ENCODE measurements at places on chromosomes 12 and 14. TPM values are rescaled to one million over a fixed set of nuclear protein-coding genes. Genes with fewer than 3 reads are reported as not detected.

DNA sequence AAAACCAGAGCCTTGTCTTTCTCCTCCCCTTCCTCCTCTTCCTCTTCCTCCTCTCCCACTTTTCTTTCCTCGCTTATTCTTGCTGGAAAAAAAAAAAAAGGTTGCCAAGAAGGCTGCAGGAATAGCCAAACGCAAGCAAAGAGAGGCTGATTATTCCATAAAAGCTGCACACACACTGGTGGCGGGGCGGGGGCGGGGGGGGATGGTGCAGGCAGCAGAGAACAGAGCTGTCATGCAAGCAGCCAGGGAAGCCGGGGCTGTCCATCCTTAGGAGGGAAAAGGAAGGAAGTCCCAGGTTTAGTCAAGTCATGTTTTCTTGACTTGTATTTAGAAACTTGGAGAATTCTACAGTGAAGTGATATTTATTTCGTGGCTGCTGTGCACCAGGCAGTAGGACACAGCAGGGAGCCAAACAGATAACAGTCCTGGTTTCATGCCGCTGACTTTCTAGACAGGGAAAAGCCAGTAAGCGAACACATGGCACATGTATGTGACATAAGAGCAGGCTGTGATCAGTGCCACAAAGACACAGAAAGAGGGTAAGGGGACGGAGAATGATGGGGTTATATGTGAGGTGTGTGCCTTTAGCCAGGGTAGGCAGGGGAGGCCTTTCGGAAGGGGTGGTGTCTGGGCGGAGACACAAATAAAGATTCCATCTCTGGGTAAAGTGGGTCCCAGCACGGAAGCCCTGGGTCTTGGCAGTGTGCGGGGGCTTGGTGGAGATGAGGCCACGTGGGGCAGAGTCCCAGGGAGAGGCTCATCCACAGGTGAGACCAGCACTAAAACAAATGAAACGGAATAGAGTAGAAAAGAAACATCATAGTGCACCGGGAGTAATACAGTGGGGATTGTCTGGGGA, 56.6 kb upstream of the SCN8A start:
- DNase-seq, result no peak

OLR1 gene
- total RNA-seq, result not detected

- DNase-seq, result no peak
Measured at GRCh38 chr12:15163030-15163976, 57.9 kb downstream of the RERG start.

GRCh38 chr12:132579744-132580143, 30.6 kb downstream of the LRCOL1 start:
- no peak for DNase-seq

SLC39A5 gene
- total RNA-seq, result 0.41 TPM

DNA sequence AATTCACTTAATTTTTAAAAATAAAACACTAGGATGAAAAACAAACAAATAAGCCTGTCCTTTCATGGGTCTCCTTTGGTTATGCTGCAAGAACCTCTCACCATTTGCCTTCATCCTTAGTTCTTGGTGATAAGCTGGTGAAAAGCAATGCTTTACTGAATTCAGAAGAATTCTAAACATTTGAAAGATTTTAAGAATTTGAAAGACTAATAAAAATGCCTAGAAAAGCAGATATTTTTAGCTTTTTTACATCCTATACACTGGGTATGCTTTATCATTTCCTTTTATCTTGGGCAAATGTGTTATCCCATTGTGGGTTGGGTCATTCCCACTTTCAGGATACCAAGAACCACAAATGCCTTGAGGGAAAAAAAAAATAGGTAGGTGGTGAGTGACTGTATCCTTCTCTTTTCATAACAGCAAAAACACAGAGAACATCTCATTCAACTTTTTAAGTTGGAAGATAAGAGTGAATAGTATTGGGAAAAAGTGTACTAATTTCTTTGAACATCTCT, 197.1 kb upstream of the ABCD2 start:
- no peak for DNase-seq

- DNase-seq, result no peak
Measured at GRCh38 chr12:94889445-94890210, 113.9 kb downstream of the NDUFA12 start.

TMEM233 gene
- total RNA-seq, result not detected

Measured in B cell (primary cell).